ENCODE measurements at places on chromosomes 12 and 14.

DNA sequence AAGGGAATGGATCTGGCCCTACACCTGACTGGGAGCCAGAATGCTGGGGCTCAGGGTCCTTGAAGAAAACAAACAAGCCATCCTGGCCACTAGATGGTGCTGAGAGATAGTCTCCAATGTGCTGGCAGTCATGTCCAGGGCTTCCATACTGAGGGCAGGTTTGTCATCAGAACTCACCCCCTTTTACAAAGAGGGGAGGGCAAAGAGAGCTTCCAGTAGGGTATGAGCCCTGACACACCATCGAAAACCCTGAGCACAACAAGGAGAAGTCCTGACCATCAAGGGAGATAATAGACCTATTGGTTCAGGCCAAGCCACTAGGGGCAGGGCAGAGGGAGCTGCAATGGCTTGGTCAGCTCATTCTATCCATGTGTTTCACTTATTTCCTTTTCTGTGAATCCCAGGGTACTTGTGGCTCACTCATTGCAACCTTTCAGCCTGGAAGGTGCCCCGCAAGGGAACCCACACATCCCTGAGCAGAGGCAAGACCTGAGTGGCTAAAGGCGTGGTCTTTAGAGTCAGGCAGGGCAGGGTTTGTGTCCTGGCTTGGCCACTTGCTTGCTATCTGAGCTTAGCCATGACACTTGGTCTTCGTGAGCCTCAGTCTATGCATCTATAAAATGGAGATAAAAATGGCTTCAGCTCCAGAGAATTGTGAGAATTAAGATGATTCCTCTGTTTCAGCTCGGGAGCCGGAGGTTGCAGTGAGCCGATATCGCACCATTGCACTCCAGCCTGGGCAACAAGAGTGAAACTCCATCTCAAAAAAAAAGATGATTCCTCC lies 6.2 kb upstream of the PLEKHH1 start:
- peak; percentile 47 for DNase-seq

DNA sequence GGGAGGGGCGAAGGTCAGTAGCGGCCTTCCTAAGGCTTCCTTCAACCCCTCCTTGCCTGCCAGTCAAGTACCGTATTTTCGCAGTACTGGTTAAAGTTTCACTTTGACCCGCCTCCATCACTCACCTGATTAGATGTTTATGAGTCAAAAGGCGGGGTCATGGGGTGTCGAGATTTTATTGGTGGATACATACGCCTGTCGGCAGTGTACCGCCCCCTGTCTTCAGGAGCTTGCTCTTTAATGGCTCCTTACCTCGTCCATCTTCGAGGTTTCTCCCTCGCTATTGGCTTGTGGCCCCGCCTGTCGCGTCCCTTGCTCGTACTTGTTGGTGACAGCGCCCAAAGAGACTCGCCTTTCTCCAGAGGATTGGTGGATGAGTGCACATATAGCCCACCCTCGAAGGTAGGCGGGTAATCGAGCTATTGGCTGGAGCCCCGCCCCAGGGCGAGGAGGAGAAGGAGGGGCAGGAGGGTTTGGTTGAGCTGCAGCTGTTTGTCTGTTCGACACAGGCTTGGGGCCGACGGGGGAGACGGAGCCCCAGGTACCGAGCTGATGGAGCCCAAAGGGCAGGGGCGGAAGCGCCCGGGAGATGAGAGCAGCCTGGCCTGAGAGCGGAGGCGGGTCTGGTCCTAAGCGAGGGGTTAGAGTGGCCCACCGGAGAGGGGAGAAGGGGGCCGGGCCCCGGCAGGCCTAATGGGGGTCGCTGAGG lies at the start of gene RAB5B:
Gene RAB5B (plus strand): TSS at position 480 of the 709 bp plus-strand sequence. CDS start 12,883 bp downstream, outside the sequence.
- DNase-seq = peak; percentile 99

DNA sequence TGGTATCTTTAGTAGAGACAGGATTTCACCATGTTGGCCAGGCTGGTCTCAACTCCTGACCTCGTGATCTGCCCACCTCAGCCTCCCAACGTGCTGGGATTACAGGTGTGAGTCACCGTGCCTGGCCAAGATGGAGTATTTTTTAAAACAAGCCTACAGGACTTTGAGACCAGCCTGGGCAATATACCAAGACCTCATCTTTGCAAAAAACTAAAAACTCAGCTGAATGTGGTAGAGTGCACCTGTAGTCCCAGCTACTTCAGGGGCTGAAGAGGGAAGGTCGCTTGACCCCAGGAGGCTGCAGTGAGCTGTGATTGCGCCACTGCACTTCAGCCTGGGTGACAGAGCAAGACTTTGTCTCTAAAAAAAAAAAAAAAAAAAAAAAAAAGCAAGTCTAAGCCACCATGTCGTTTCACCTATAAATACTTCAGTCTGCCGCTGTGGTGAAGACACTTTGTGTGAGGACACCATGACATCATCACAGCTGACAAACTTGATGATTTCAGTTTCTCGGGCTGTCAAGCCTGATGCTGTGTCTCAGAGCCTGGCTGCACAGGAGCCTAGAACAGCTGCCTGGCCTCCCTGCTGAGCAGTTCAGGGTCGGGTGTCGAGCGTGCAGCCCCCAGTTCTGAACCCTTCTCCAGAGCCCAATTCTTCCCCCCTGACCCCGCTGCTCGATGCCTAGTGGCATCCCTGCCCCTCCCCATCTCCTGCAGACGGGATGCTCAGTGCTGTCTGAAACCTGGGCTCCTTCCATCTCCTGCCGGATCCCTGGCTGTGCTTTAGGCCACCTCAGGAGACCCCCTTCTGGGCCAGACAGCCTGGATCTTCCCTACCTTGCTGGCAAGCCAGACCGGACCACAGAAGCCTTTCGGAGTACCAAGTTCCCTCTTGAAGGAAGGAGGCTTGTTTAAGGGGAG lies 119.2 kb upstream of the EVL start:
- DNase-seq = no peak

DNA sequence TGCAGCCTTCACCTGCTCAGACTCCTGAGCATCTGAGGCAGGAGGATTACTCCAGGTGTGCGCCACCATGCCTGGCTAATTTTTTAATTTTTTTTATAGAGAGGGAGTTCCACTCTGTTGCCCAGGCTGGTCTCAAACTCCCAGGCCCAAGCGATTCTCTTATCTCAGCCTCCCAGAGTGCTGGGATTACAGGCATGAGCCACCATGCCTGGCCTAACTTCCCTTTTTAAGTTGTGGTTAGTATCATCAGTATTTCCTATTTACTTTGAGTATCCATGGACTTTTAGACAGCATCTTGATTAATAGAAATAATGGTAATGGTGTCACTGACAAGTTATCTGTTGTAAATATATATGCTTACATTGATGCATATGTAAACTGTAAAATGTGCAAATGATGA lies 116.9 kb downstream of the FGD4 start:
- no peak for DNase-seq

GRCh38 chr14:93231129-93231979 lies 24.3 kb downstream of the UBR7 start:
- no peak for DNase-seq

- DNase-seq = no peak
These were observed 251.5 kb downstream of the FOXN3 start for GRCh38 chr14:89165189-89166181.

DNA sequence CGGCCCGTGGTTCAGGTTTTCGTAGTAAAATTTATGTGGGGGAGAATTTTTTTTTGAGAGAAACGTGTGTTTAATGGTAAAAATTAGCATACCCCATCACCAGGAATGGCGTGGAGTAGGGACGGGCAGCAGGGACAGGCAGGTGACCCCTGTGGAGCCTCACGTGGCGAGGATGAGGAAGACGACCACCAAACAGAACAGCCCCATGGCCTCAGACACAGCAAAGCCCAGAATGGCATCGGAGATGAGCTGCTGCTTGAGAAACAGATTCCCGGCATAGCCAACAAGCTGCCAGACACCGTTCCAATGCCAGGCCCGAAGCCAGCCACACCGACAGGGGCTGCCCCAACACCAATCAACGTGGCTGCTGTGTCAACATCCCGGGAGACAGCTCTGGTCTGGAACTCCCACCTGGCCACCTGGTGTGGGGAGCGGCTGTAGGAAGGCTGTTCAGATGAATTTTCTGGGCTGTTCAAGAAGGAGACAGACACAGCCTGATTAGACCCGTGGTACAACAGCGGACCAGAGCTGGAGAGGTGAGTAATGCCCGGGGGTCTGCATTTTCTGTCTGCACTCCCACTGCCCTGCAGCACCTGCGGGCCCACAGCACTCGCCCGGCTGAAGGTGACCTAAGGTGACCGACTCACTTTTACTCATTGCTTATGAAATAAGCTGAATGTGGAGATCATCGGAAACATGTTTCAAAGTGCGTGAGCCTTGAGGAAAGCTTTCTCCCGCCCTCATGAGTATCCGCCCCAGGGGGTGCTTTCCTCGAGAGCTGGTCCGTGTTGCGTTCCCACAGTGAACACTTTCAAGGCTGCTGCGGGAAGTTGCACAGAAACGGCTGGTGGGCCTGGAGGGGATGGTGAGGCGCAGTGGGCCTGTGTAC lies 10.6 kb downstream of the TMEM121 start:
- DNase-seq = no peak

DNA sequence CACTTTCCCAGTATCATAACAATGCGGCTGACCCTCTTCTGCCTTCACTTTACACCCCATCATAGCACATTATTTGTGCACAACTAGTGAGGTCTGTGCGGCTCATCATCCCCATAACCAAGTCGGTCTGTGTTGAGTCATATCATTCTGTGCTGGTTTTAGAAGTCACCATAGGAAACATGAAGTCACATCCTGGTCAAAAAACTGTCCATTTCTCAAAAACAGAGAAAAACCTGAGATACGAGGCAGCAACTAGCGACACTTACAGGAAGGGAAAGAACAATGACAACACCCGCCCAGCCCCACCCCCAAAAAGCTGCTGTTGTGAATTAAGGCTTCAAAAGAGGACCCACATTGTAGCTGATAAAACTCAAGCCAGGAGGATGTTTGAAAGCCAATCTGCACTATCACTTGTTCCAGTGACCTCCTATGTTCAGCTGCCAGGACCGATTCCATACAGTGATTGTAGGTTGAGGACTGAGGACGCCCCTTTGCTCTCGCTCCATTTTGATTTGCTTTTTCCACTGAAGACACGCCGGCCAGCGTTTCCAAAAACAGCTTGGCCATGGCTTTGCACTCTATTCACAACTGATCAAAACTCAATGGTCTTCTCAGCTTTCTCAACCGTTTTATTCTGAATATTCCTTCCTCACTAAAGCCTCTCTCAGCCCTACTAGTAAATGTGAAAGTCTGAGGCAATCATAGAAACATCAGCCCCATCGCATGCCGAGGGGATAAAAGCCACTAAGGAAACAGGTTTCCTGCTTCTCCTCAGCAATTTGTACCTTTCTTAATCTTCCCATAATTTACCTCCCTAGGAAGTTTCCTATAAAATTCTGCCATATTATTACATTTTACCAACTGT lies 87.5 kb downstream of the DUSP16 start:
- DNase-seq = no peak

Data from naive thymus-derived CD8-positive, alpha-beta T cell (primary cell).